ENCODE measurements at places on chromosomes 11 and 22.
A peak's percentile ranks its signal among the peaks of the same experiment; 100 is the strongest.

DNA sequence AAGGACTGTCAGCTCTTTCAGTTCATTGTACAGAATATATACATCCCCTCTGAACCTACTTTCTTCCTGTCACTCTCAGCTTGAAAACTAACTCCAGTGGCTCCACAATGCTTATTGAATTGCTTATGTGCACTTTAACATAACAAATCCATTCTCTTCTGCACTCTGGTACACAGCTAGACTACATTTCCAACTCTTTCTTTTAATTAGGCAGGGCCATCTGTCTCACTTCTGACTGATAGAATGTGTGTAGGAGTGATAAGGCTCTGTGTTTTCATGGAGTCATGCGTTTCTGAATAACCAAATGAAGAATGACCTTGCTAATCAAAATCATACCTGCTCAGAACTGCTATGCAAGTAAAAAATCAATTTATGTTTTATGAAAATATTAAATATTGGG, 278.5 kb upstream of the CCDC179 start:
- no peak for DNase-seq

DNA sequence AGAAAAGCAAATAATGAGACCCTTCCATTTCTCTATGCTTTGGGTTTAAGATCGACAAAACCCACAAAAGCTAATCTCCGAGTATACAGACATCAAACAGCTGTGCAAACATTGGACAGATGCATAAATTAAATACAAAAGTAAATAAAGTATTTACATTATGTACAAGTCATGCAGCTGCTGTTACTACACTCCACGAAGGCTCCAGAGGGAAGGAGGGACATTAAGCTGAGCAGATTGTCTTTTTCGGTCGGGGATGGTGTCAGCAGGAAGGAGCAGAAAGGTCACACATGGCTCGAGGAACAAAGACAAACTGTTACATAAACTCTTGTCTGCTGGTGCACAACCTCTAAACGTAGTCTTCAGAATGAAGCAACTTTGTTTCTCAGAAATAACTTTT, 88.8 kb upstream of the BARX2 start:
- DNase-seq = peak; percentile 89

GRCh38 chr11:11482730-11483129, 129.7 kb upstream of the CSNK2A3 start:
- DNase-seq = no peak

DNA sequence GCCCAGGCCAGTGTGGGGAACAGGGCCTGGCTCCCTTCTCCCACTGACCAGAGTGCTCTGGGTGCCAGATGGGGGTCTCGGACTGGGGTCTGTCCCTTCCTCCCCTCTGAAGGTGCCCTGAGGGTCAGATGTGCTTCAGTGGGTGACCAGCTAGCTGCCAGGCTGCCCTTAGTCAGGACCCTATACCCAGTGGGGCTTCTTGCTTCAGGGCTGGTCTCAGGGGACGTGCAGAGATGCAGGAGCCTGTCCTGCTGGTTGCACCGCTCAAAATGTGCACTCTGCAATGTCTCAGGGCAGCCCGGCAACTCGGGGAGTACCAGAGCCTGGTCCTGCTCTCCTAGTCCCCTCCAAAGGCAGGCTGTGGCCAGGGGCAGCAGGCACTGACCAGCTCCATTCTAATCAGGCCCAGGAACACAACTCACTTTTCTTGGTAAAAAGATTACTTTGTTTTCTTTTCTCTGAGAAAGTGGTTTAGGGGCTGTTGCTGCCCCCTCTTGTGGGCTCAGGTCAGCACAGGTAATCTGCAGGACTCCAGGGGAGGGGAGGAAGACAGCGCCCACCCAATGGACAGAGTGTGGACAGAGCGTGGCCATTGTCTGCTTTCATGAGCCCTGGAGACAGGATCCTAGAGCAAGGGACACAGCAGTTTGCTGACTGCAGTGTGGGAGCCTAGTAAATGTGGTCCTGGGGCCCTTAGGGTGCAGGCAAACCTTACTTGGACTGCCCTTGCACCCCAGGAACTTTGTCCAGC, 80.9 kb downstream of the MED15 start:
- no peak for DNase-seq

DNA sequence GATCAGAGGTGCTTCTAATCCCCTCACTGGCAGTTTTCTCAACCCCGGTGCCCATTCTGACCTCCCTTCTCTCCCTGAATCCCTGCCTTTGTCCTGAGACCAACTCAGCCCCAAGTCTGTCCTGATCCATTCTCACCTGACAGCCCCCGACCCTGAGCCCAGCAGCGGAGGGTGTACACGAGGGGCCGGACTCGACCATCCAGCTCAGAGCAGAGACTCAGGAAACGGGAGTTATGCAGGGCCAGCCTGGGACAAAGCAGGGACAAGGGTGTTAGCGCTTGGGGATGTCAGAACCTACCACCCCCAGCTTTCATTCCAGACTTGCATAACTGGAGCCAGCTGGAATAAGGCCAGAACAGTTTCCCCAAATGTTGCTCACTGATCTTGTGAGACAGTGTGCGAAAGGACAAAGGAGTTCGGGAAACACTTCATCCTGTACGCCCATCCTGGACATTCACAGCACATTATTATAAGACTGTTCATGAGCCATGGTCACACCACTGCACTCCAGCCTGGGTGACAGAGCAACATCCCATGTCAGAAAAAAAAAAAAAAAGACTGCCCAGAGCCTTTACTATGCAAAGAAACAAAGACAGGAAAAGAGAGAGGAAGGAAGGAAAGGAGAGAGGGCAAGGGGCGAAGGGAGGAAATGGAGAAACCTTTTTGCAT, 3.5 kb upstream of the EEF1G start:
- DNase-seq = no peak

DNA sequence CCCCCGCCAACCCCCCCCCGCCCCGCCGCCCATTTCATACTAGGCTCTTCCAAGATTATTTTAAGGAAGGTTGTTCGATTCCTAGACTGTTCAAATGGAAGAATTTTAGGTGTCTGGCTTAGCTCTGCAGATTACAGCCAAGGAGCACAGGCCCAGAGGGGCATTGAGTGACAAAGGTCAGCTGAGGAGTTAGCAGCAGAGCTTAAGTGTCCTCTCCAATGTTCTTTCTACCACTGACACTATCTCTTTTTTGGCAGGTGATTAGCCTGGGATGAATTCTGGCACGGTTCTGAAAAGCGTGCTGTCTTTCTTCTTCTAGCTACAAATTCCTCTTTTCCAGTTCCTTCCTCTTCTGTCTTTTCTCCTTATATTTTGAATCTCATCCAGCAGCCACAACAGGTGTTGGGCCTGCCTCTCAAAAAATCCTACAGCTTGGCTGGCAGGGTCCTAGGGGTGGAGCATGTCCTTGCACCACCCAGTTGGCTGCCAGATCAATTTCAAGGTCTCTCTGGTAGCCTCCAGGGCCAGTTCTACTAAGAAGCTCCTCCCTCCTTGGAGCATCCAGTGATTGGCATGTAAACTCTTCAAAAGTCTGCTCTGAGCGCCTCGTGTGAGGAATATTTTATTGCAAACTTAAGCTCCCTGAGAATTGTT, 23.0 kb downstream of the KCNE3 start:
- DNase-seq = peak; percentile 40

DNA sequence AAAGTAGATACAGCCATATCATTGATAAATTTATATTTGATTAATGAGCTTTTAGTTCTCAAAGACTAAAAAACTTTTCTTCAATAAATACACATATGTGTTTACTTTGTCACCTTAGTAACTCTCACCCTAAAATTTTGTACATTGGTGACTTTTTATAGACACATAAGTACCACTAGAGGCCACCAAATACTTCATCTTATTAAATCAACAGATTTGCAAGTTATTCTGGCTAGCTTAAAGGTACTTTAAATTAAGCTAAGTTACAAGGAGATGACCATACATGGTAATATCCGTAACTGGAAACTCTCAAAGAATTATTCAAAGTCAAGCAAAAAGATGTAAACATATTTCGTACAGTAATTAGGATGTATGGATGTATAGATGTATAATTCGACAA, 112.2 kb downstream of the SBF2 start:
- no peak for DNase-seq

DNA sequence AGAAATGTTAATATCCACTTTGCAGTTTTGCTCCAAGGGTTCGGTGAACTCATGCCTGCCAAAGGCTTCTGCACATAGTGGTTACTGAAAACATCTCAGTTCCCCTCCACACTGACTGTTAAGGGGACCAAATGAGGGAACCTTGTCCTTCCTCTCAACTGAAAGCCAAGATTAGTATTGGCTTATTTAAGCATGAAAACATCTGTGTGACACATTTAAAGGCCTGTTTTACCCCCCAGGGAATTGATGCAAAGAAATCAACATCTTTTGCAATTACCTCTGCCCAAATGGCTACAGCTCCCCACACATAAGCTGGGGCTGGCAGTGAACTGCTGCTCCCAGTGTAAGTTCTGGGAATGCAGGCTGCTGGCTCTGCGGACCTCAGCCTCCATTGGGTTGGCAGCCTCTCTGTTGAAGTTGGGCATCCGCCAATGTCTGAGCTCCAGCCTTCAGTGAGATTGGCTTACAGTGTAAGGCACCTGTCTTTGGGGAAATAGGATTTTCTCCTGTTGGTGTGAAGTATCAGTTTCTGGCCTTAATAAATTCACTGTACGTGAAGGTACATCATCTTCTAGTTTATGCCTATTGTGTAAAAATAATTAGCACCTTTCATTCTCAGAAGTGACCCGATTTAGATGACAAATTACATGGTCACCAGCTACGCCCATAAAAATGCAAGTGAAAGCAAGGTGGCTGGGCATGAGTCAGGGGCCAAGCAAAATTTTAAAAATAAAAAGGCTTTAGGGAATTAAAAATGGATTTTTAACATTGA, 213.4 kb upstream of the SYN3 start:
- DNase-seq = peak; percentile 86

DNA sequence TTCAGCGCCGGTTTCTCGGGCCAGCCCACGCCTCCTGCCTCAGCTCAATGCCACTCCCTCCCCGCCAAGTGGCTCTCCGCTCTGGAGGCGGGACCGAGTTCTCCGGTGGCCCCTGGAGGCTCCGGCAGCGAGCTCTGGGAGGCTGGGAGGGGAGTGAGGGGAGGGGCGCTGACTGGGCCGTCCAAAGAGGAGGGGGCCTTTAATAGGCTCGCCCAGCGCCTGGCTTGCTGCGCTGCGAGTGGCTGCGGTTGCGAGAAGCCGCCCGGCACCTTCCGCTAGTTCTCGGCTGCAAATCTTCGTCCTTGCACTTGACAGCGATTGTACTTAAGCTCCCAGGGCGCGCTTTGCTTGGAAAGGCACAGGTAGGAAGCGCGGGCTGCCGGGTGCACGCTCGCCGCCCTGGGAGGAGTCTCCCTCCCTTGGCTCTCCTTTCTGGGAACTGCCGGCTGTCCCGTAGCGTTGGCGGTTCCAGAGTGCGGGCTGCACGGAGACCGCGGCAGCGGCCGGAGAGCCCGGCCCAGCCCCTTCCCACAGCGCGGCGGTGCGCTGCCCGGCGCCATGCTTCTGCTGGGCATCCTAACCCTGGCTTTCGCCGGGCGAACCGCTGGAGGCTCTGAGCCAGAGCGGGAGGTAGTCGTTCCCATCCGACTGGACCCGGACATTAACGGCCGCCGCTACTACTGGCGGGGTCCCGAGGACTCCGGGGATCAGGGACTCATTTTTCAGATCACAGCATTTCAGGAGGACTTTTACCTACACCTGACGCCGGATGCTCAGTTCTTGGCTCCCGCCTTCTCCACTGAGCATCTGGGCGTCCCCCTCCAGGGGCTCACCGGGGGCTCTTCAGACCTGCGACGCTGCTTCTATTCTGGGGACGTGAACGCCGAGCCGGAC, at the start of gene ADAMTS15:
Gene ADAMTS15 (plus strand): TSS at position 230 of the 894 bp plus-strand sequence. CDS start 329 bp downstream, at position 559.
- peak; percentile 34 for DNase-seq
